ENCODE measurements at places on chromosomes 7 and 10. TPM values are rescaled to one million over a fixed set of nuclear protein-coding genes. Genes with fewer than 3 reads are reported as not detected.

- H3K4me1 ChIP-seq = no peaks in the 10 kb centered on the region
- no peak for DNase-seq
- H3K4me3 ChIP-seq = no peak overlapping the region
- peaks cover 3% of the 10 kb centered on the region for H3K27me3 ChIP-seq
- no peak overlapping the region for H3K27ac ChIP-seq
Observed at GRCh38 chr7:138843632-138844580, 45.9 kb upstream of the ATP6V0A4 start.

DNA sequence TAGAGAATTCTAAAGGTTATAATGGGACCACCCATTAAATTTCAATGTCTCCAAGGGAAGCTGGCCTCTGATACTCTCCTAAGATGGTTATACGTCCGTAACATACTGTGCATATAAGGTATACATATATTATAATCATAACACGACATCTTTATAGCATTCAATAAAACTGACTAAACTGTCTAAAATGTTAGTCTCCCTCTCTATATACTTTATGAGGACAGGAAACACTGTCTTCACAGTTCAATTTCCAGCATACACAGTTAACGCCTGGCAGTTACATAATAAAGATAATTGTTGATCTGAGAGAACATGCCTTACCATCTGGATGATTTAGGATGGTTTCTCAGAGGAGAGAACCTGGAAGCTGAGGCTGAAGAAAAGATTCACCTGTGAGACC lies 1.2 kb upstream of the ORC5 start:
- H3K36me3 ChIP-seq = peaks cover 5% of the 10 kb centered on the region
- H3K4me1 ChIP-seq = peaks cover 32% of the 10 kb centered on the region
- peaks cover 29% of the 10 kb centered on the region for H3K27me3 ChIP-seq
- DNase-seq = no peak

DNA sequence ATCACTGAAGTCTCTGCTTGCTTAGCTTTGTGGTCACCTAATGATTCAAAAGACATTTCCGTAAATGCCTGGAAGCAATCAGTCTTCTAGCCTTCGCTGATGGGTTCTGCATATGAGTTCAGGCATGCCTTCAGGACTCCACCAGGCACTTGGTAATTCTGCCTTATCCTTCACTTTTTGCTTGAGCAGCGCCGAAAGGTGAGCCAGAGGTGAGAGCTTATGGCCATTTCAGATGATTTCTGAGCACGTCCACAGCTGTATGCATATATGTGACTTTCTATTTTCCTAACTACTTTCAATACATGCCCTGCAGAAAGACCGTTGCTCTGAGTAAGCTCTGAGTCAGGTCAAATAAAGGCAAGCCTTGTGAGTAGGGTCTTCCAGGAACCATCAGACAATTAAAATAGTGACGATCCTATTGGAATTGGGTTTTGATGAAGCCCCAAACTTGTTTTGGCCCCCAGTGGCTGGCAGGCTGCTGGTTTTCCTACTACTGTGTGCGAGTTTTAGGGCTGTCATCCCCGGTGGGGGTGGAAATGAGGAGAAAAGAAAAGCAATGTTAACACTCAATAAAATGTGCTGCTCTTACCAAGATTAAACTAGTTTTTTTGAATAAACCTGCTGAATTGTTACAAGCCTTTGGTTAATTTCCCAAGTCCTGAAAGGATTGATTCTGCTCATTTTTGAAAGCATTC lies 154.4 kb upstream of the AKR1E2 start:
- H3K4me3 ChIP-seq = no peak overlapping the region
- no peak for DNase-seq
- H3K36me3 ChIP-seq = peaks cover 2% of the 10 kb centered on the region
- H3K27me3 ChIP-seq = peaks cover 22% of the 10 kb centered on the region
- H3K27ac ChIP-seq = no peak overlapping the region
- H3K4me1 ChIP-seq = no peaks in the 10 kb centered on the region

- no peak for DNase-seq
- no peaks in the 10 kb centered on the region for H3K27me3 ChIP-seq
- H3K4me3 ChIP-seq = no peak overlapping the region
- peaks cover 17% of the 10 kb centered on the region for H3K36me3 ChIP-seq
- peak overlapping the region; percentile 17 for H3K27ac ChIP-seq
Observed at GRCh38 chr10:119441151-119441821, 101.2 kb downstream of the RGS10 start.

The PNLIPRP2 gene
- total RNA-seq = not detected

- no peaks in the 10 kb centered on the region for H3K36me3 ChIP-seq
- H3K4me1 ChIP-seq = peaks cover 8% of the 10 kb centered on the region
- no peak overlapping the region for H3K4me3 ChIP-seq
Observed at GRCh38 chr7:158997110-158997453, 140.7 kb downstream of the DYNC2I1 start.

The CPA4 gene
- not detected for total RNA-seq

The MYPN gene
- total RNA-seq = not detected
